ENCODE measurements at places on chromosomes 16 and 17.

DNA sequence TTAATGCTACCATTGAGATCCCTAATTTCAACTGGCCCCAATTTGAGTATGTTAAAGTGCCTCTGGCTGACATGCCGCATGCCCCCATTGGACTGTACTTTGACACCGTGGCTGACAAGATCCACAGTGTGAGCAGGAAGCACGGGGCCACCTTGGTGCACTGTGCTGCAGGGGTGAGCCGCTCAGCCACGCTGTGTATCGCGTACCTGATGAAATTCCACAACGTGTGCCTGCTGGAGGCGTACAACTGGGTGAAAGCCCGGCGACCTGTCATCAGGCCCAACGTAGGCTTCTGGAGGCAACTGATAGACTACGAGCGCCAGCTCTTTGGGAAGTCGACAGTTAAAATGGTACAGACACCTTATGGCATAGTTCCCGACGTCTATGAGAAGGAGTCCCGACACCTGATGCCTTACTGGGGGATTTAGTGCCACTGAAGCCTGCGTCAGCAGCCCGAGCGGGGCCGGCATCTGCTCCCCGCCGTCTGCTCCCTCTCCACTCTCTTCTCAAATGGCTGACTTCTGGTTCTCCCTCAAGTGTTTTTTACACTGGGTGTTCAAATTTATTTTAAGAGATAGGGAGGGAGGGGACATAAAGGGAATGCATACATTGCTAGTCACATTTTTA is 22.9 kb downstream of the DUSP14 start:
- ATAC-seq, result no peak

- no peak for ATAC-seq
Observed at GRCh38 chr16:88589441-88589840, 19.2 kb downstream of the ZC3H18 start.

GRCh38 chr16:6009151-6009550 is 911.6 kb upstream of the EEF2KMT start:
- ATAC-seq, result no peak

DNA sequence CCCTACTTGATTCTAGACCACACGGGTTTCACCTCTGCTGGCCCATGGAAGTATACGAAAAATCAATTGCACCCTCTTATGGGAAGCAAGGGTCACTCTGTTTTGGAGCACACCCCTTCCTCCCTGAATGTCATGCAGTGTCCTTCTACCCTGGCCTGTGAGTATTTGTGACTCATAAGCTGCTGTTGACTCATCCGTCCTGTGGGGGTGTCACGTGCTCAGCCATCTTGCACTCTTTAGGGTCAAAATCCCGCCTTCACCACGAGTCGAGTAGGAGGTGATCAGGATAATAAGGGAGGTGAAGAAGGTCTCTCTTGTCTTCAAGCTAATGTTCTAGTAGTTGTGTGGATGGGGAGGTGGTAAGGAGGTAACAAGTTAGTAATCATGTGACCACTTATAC is 341.0 kb upstream of the EEF2KMT start:
- no peak for ATAC-seq

DNA sequence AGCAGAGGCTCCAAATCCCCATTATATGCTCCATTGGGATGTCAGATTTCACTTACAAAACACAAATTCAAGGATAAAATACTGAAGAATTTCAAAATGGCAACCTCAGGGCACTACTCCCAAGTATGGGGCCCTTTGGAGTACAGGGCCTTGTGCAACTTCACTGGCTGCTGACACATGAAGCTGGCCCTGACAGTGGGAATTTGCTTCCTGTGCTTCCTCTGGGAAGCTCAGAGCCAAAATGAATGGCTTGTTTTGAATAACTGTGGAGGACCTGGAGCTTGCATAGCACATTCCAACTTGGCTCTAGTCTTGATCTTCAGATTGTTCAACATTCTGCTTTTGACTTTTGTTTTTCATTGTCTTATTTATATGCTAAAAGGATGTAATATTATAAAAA is 52.3 kb upstream of the HNF1B start:
- no peak for ATAC-seq

- no peak for ATAC-seq
Observed at GRCh38 chr17:78789663-78790181, 7.6 kb upstream of the CYTH1 start.

GRCh38 chr17:37761059-37761458 is 16.2 kb upstream of the HNF1B start:
- peak; percentile 87 for ATAC-seq

- ATAC-seq, result no peak
Observed at GRCh38 chr16:6309271-6309670, 1023.4 kb upstream of the RBFOX1 start.

GRCh38 chr17:55601874-55602364 is 90.7 kb upstream of the SMIM36 start:
- no peak for ATAC-seq

GRCh38 chr17:79657036-79657435 is 46.2 kb upstream of the RBFOX3 start:
- no peak for ATAC-seq
